Panc1 (cell line): ENCODE measurements at places on chromosomes 2 and 18. TPM values are rescaled to one million over a fixed set of nuclear protein-coding genes. Genes with fewer than 3 reads are reported as not detected.

NBAS gene
- 36.3 TPM for total RNA-seq

GRCh38 chr18:78725426-78725825 is 254.2 kb upstream of the SALL3 start:
- DNase-seq, result no peak

FOXD4L1 gene
- not detected for total RNA-seq

ALK gene
- not detected for total RNA-seq

DNA sequence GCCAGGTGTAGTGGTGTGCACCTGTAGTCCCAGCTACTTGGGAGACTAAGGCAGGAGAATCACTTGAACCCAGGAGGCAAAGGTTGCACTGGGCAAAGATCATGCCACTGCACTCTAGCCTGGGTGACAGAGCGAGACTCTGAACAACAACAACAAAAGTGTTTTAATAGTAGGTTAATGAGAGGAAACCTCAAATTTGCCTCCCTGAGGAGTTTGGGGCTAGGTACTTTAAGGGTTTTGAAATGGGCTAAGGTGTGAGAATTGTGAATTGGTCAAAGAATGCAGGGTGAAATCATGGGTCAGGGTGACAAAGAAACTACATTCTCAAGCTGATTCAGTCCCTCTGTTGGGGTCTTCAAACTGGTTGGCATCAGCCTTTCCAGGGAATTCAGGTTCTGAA is 60.7 kb upstream of the BOD1L2 start:
- DNase-seq, result no peak
